ENCODE measurements at places on chromosomes 11 and 22.

GRCh38 chr11:63404161-63404935, 34.8 kb downstream of the SLC22A9 start:
- H3K4me1 ChIP-seq = no peaks in the 10 kb centered on the region
- no peak overlapping the region for H3K27ac ChIP-seq
- H3K4me3 ChIP-seq = no peak overlapping the region
- no peaks in the 10 kb centered on the region for H3K27me3 ChIP-seq

DNA sequence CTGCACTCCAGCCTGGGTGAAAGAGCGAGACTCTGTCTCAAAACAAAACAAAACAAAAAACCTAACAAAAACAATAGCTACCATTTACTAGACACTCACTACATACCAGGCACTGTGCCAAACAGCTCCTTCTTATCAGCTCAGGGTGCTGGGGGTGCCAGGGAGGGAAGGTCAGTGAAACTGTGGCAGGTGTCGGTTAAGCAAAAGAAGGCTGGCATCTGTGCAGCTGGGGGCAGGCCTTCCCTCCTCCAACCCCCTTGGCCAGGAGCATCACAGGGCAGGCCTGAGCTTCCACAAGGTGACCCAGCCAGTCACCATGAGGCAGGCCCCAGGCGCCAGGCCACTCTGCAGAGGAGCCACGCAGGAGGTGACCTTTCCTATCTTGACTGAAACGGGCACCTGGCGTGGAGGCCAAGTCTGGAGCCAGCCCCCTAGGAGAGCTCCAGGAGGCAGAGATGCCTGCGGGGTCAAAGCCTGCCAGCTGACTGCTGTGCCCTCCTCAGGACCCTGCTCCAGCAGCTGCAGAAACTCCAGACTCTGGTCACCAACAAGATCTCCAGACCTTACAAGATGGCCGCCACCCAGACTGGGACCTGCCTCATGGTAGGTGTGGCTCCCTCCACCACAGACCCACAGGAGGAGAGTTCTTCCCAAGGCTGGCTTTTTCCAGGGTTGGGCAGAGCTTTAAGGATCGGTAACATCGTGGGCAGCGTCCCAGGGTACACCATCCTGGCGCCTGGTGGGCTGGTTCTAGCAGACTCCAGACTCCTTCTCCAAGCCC, 31.3 kb upstream of the DGKZ start:
- H3K27ac ChIP-seq = no peak overlapping the region
- H3K4me3 ChIP-seq = no peak overlapping the region
- no peaks in the 10 kb centered on the region for H3K27me3 ChIP-seq
- H3K36me3 ChIP-seq = no peaks in the 10 kb centered on the region

DNA sequence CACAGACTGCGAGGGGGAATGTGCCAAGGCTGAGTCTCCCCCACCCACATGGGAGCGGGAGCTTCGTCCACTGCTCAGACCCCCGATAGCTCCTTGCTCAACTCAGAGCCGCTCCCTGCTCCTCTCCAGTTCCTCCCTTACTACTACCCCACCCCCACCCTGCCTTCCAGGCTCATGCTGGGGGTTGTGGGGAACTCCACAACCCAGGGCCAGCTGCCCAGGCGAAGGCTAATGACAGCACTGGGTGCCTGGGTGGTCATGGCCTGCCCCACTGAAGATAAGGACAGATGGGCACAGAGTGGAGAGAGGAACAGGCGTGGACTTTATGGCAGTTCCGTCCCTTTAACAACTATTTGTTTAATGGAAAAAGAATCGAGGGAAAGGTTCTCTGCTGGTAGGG, 73.7 kb downstream of the PDE2A start:
- no peaks in the 10 kb centered on the region for H3K36me3 ChIP-seq
- no peaks in the 10 kb centered on the region for H3K27me3 ChIP-seq
- no peak overlapping the region for H3K27ac ChIP-seq
- no peaks in the 10 kb centered on the region for H3K4me1 ChIP-seq
- no peak for DNase-seq

- DNase-seq = no peak
- no peaks in the 10 kb centered on the region for H3K4me1 ChIP-seq
- H3K4me3 ChIP-seq = no peak overlapping the region
- H3K27ac ChIP-seq = no peak overlapping the region
- no peaks in the 10 kb centered on the region for H3K36me3 ChIP-seq
These were observed 10.2 kb downstream of the SCGB1A1 start for GRCh38 chr11:62428871-62429560.

- no peak overlapping the region for H3K4me3 ChIP-seq
- peak overlapping the region; percentile 54 for H3K27ac ChIP-seq
- no peaks in the 10 kb centered on the region for H3K4me1 ChIP-seq
These were observed 51.7 kb downstream of the MCM5 start for GRCh38 chr22:35451592-35451991.

GRCh38 chr11:1461826-1462697, 24.5 kb downstream of the MOB2 start:
- DNase-seq = no peak
- H3K27ac ChIP-seq = no peak overlapping the region
- H3K4me3 ChIP-seq = no peak overlapping the region
- no peaks in the 10 kb centered on the region for H3K36me3 ChIP-seq
- no peaks in the 10 kb centered on the region for H3K4me1 ChIP-seq
- H3K27me3 ChIP-seq = no peaks in the 10 kb centered on the region

DNA sequence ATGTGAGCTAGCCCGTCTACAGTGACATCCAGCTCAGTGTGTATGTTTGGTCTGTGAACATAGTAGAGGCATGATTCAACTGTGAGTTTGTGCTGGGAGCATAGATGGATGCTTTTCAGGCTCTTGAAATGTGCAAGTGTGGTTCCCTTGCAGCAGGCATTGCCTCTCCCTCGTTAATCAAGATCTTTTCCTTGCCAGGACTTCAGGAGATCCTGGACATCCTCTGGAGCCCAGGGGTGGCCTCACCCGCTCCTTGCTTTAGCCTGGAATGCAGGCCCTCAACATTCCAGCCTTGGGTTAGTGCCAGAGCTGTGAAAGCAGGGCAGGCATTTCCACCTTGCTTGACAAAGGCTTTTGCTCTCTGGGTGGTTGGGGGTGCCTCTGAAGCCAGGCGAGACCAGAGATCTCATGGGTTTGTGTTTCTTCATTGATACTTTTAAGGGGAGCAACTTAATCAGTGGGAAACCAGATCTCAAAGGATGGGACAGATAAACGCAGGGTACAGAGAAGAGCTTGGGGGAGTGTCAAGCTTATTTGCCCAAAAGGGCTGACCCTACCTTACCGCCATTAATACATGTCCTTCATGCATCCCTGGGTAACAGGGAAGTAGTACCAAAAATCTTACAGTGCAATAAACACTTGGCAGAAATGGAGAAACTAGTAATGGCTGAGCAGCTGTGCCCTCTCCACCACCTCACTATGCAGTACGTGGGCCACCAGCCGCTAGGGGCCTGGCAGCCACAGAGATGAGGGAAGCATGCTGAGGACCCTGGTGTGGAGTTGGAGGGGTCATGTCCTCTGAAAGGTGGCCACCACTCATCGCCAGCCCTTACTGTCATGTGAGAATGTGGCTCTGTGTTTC, 72.1 kb downstream of the PTPRJ start:
- peak; percentile 90 for DNase-seq
- H3K27me3 ChIP-seq = no peaks in the 10 kb centered on the region
- H3K4me1 ChIP-seq = peaks cover 10% of the 10 kb centered on the region
- no peak overlapping the region for H3K4me3 ChIP-seq

DNA sequence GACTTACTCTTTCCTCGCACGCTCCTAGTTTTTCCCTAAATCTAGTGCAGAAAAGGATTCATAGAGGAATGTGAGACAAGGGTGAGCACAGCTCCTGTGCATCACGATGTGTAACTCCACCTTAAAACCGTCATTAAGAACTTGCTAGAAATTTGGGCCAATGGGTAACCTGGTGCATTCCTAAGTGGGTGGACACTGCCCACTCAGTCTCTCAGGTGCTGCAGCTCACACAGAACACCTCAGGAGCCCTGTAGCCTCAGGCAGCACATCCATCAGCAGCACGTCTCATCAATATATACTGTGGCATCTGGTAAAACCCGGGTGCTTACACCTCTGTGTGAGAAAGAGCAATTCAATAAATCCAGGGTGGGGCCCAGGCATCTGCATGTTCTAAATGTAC, 12.4 kb downstream of the POU2AF3 start:
- H3K4me3 ChIP-seq = no peak overlapping the region
- H3K4me1 ChIP-seq = no peaks in the 10 kb centered on the region
- H3K27ac ChIP-seq = peak overlapping the region; percentile 56
- no peaks in the 10 kb centered on the region for H3K27me3 ChIP-seq
- no peak for DNase-seq

DNA sequence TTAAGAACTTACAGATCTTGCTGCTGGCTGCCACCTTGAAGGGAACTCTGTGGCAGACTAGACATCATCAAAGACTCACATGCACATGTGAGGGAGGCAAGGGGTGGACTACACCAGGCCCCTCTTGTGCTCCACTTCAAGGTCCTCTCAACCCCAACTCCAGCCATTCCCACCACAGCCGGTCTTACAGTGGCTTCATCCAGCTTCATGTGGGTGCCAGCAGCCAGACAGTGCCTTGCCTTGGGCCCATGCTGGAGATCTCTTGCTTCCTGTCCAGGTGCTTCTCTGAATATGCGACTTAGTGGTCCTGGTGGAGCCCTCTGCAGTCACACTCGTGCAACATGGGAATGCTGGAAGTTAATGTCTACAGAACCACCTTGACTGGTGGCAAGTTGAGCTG, 44.6 kb upstream of the WNT7B start:
- H3K4me3 ChIP-seq = no peak overlapping the region
- no peaks in the 10 kb centered on the region for H3K4me1 ChIP-seq
- no peaks in the 10 kb centered on the region for H3K36me3 ChIP-seq
- peak; percentile 14 for DNase-seq

GRCh38 chr22:19235874-19236273, 55.6 kb downstream of the CLTCL1 start:
- H3K4me1 ChIP-seq = no peaks in the 10 kb centered on the region
- no peak overlapping the region for H3K4me3 ChIP-seq
- H3K36me3 ChIP-seq = no peaks in the 10 kb centered on the region
- no peak overlapping the region for H3K27ac ChIP-seq
- no peaks in the 10 kb centered on the region for H3K27me3 ChIP-seq

GRCh38 chr11:16780146-16780545, 41.7 kb downstream of the C11orf58 start:
- H3K27me3 ChIP-seq = no peaks in the 10 kb centered on the region
- H3K36me3 ChIP-seq = no peaks in the 10 kb centered on the region
- no peaks in the 10 kb centered on the region for H3K4me1 ChIP-seq

DNA sequence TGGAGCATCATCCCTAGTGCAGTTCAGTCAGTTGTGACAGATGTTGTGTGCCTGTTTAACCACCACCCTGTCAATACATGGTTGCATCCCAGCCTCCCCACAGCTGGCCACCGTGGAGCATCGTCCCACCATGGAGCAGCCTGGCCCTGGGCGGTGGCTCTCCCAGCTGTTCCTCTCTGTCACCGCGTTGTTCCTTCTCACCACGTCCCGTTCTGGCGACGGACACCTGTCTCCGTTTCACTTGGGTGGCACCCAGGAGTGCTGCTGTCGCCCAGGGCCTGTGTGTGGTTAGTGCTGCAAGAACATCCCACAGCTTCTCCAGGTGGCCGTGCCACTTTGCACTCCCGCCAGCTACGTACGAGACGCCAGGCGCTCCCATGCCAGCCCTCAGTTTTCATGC, 26.5 kb downstream of the MUC6 start:
- H3K4me1 ChIP-seq = no peaks in the 10 kb centered on the region
- DNase-seq = no peak
- peaks cover 9% of the 10 kb centered on the region for H3K36me3 ChIP-seq
- H3K27me3 ChIP-seq = no peaks in the 10 kb centered on the region
- no peak overlapping the region for H3K4me3 ChIP-seq

- no peaks in the 10 kb centered on the region for H3K4me1 ChIP-seq
- H3K36me3 ChIP-seq = no peaks in the 10 kb centered on the region
- no peak overlapping the region for H3K27ac ChIP-seq
- H3K27me3 ChIP-seq = no peaks in the 10 kb centered on the region
These were observed 71.9 kb downstream of the MPPED1 start for GRCh38 chr22:43483669-43484068.

DNA sequence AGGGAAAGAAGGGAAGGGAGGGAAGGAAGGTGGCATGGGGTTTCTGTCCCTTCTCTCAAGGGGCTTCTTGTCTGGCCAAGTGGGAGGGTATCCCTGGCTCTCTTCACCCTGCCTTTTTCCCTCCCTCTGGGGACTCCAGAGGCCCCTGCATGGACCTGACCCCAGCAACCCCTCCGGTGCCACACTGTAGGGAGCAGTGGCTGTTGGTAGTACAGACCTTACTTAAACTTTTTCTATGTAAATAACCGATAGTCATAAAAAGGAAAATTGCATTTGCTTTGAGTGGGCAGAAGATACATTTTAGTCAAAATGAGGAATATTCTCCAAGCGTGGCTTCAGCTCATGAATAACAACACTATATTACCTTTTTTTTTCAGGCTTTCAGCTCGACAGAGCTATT, 1384.0 kb downstream of the BRD1 start:
- H3K36me3 ChIP-seq = no peaks in the 10 kb centered on the region
- H3K4me1 ChIP-seq = no peaks in the 10 kb centered on the region
- peaks cover 57% of the 10 kb centered on the region for H3K27me3 ChIP-seq
- no peak for DNase-seq

GRCh38 chr11:117193130-117194020, 5.8 kb upstream of the TAGLN start:
- DNase-seq = no peak
- H3K27ac ChIP-seq = no peak overlapping the region
- H3K27me3 ChIP-seq = no peaks in the 10 kb centered on the region
- H3K4me1 ChIP-seq = no peaks in the 10 kb centered on the region
- no peak overlapping the region for H3K4me3 ChIP-seq

GRCh38 chr11:87473174-87473573, 435.4 kb downstream of the TMEM135 start:
- no peak overlapping the region for H3K4me3 ChIP-seq
- no peaks in the 10 kb centered on the region for H3K36me3 ChIP-seq
- H3K27ac ChIP-seq = no peak overlapping the region
- DNase-seq = no peak

DNA sequence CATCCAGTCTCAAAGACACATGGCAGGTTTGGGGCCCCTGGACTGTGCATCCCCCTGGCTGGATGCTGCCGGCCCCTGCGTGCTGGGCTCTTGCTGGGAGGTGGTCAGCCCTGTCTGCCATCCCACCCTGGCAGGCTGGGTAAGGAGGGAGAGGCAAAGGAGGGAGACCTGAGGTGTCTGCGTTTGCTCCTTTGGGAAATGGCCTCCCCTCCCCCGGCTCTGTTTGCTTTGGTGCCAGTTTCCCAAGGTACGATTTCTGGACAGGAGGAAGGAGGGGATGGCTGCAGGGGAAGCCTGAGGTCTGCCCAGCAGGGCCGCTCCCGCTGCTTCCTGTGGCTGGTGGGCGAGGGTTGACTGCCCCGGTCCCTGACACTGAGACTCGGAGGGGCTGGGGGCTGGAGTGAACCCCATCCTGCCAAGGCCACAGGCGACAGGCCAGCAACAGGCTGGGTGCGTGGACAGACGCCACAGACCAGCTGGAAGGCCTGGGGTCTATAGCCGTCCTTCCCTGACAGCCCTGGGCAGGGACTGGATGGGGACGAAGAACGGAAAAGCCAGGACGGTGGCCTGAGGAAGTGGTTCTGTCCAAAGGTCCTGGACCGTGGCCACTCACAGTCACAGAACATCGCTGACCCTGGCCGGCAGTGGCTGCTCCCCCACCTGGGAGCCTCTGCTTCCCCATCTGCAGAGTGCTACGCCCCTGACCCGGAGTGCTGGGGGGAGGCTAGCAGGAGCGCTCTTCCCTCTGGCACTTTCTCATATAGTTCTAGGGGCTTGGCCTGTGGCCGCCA, 38.0 kb downstream of the OSBPL5 start:
- peaks cover 42% of the 10 kb centered on the region for H3K4me1 ChIP-seq
- H3K27me3 ChIP-seq = no peaks in the 10 kb centered on the region
- peaks cover under 1% of the 10 kb centered on the region for H3K36me3 ChIP-seq
- H3K27ac ChIP-seq = peak overlapping the region; percentile 87
- no peak for DNase-seq

All from breast epithelium (tissue), 4 donors.